ENCODE measurements at places on chromosomes 2 and 18.

DNA sequence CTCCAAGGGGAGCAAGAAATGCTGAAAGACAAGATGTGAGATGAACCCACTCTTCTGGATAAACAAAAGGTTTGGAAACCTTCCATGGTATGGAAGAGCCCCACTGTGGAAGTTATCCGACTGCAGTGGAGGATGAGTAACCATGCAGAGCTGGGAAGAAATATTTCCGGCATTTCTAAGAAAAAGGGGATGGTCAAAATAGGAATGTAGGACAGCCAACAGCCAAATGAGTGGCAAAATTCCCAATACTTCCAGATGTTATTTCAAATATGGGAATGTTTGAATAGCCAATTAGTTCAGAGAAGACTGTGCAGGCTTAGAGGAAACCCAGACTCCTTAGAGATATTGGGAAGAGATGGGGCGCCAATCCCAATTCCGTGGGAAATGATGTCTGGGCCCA, 246.8 kb downstream of the RAD51AP2 start:
- no peak for DNase-seq

DNA sequence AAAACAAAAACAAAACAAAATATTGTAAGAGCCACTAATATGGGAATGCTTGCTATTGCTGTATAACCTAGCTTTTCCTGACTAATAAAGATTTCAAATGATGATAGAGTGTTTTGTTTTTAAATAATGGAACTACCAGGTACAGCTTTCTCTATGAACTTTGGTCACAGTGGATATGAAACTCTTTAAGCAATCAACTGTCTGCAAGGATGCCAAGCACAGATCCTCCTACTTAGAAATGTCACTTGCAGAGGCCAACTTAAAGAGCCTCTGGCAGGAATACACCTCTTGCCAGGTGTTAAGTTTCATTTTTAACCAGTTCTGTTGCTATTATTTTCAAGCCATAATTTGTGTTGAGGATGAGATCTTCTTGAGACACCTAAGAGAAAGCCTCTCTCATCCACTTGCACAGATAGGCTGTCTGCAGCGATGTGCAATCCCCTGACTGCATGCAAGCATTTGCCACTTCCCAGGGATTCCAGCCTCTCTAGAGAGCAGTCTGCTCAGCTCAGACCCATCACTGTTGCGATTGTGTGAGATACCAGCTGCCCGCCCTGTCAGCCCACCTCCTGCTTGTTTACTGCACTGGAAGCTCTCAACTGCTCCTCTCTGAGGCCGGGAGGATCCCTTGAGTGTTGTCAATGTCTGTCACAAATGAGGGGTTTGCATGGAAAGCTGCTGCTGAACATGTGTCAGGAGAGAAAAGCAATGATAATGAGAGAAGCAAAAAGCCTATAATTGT, 86.1 kb upstream of the SCG2 start:
- no peak for DNase-seq

GRCh38 chr18:48816554-48816953, 134.2 kb downstream of the SMAD7 start:
- DNase-seq = no peak

DNA sequence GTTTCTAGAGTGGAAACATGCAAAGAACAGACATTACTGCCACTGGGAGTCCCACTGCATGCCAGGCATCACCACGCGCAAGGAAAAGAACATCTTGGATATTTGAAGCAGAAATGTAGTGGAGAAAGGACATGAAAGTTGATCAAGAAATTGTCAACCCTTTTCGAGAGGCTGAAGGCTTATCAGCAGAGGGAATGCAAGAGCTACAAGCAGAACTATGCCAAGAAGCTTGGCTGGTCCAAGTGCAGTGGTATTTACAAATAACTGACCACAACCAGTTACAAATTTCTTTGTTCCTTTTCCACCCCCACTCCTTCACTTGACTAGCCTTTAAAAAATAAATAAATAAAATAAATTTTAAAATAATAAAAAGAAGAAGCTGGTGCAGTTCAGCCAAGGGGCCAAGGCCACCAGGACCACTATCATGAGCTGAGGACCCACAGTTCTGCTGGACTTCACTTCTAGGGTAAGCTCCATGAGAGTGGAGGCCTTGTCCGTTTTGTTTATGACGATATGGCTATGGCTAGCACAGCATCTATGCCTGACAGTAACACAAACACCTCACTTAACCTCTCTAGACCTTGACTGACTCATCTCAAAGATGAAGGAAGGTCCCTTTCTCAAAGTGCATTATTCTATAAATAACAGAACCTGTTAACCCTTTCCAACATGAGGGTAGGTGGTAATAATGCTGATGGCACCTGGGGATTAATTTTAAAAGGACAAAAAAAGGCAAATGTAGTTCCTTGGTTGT, 20.9 kb downstream of the MARCHF4 start:
- DNase-seq = no peak

GRCh38 chr2:28615706-28616105, 119.8 kb downstream of the PLB1 start:
- DNase-seq = no peak

GRCh38 chr2:55420439-55420725, 726 bp upstream of the CCDC88A start:
- no peak for DNase-seq

- no peak for DNase-seq
Observed at GRCh38 chr18:77102259-77103040, 30.1 kb downstream of the MBP start.

DNA sequence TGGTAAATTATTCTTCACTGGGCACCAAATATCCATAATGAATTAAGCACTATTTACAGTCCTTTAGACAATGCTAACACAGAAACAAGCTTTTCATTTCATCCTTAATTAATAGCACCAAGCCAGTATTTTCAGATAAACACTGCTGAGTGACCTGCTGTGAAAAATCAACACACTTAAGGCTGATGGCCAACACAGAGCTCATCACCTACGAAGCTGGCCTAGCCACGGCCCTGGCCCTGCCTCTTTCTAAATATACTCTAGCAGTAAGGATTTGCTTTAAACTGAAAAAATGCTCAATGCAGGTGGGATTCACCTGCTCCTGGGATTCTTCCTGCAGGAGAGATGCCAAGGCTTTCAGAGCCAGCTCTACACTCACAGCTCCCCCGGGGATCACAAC, 18.4 kb downstream of the CYB5A start:
- no peak for DNase-seq

DNA sequence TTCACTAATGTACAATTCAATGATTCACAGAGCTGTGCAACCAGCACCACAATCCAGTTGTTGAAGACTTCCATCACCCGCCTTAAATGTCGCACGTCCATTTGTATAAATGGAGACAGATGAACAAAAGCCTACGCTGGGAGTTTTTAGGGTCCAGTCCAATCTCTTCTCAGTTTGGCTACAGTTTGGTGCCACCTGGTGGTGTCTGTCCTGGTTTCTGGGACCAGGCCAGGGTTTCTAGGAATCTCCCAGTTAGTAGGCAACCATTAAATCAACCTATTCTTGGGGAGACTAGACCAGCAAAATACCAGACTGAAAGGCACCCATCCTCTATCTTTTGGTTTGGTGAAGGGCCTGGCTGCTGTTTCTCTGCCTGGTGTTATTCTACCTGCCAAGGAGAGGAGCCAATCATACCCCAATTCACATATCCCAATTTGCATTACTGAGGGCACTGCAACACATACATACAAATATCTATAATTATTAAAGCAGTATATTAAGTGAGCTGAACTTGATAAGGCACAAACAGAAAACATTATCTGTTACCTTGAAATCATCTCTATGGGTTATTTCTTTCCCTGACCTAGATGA, 3.2 kb upstream of the DDX1 start:
- DNase-seq = peak; percentile 61

DNA sequence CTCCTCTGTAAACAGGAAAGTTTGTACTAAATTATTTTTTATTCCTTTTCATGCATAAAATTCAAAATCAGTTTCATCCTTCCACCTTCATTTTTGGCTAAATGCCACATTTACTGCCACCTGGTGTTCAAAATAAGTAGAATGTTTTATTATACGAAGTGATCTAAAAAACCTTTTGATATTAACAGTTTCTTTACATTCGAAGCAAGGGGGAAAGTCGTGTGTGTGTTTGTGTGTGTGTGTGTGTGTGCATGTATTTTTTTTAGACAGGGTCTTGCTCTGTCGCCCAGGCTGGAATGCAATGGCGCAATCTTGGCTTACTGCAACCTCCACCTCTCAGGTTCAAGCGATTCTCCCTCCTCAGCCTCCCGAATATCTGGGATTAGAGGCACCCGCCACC, 9.0 kb upstream of the SCN9A start:
- DNase-seq = no peak

DNA sequence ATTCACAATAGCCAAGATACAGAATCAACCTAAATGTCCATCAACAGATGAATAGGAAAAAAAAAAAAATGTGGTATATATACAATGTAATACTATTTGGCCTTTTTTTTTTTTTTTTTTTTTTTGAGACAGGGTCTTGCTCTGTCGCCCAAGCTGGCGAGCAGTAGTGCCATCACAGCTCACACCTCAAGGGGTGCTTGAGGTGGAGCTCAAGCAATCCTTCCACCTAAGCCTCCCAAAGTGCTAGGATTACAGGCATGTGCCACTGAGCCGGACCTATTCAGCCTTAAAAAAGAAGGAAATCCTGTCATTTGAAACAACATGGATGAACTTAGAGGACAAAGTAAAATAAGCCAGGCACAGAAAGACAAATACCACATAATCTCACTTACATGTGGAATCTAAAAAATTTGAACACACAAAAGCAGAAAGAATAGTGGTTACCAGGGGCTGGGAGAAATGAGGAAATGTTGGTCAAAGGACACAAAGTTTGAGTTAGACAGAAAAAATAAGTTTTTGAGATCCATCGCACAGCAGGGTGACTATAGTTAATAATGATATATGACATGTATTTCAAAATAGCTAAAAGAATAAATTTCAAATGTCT, 26.0 kb downstream of the TLK1 start:
- DNase-seq = no peak

DNA sequence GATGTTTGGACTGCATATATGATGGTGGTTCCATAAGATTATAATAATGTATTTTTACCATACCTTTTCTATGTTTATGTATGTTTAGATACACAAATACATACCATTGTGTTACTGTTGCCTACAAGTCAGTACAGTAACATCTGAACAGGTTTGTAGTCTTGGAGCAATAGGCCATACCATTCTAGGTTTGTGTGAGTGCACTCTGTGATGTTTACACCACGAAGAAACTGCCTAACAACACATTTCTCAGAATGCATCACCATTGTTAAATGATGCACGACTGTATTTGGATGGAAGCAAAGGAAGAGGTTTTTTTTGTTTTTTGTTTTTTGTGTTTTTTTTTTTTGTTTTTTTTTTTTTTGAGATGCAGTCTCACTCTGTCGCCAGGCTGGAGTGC, 9.5 kb downstream of the DUSP19 start:
- no peak for DNase-seq

DNA sequence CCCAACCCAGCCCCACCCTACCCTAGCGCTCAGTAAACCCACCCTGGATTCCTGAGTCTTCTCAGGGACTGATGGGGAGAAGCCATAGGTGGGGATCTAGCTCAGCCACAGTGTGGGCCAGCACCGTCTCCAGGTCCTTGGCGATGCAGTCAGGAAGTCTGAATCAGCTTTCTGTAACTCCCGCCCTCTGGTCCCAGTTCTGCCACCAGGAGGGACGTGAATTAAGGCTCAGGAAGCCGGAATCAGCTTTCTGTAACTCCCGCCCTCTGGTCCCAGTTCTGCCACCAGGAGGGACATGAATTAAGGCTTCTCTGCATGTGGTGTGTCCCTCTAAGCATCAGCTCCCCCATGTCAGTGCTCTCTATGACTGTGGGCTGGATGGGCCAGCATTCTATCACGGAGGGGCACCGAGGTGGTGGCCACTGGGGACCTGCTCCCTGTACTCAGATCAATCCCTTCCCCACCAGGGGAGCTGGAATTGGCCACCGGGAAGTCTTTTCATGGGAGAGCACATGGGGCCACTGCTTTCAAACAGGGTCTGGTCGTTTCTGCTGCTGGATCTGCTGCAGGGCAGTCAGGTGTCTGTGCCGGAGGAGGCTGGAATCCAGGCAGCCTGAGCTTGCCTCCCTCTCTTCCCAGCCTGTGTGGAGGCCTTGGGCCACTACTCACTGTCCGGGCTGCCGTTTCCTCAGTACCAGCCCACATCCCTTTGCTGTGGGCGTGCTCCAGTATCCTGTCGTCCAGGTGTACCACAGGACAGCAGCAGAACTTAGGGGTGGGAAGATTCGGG, 24.7 kb downstream of the ASB18 start:
- DNase-seq = no peak

- no peak for DNase-seq
Observed at GRCh38 chr18:29882620-29883019, 1159.9 kb downstream of the DSC3 start.

GRCh38 chr2:234548695-234549420, 52.0 kb upstream of the ARL4C start:
- DNase-seq = no peak

DNA sequence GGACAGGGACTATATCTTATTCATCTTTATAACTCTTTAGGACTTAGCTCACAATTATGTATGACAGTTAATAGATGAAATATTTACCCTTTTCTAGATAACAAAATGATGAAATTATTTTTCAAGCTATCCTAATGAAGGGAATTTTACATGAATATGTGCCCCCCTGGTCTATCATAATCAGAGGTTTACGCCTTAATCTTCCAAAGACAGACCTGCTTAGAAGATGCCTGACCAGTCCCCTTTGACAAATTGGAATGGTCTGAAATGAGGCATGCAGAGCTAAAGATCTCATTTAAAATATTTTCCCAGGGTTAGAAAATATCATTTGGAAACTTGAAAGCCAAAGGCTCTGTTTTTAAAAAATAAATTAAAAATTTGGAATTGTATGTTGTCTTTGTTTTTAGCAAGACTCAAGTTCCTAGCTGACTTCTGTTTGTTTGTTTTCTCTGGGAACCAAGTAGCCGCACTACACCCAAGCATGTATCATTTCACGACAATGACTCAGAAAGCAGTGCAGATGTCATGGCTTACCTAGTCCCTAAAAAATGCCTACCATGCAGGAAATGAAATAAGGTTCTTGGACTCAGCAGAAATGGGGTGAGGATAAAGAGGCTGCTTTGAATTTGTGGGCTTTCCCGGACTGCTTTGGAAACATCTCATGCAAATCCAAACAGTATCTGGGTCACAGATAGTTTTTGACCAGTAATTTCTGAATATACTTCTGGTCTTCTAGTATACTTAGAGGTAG, 162.1 kb downstream of the ZEB2 start:
- peak; percentile 61 for DNase-seq

GRCh38 chr2:97798416-97798815, 85.0 kb downstream of the ZAP70 start:
- DNase-seq = no peak

DNA sequence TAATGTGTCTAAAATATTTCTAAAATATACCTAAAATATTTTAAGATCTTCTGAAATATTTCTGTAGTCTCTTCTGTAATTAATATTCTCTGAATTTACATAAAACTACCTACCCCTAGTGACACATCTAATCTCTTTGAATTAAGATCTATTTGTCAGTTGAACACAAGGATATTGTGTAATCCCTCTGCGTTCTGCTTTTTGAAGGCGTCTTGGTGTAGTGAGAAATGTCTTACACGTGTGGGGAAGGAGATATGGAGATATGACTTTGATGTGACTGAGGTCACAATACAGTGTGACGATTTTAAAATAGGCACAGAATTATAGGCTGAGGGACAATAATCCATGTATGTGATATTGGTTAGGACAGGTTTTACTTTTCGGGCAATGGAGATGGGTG, 79.8 kb downstream of the DOK6 start:
- DNase-seq = no peak
